GM18507 (cell line): ENCODE measurements at places on chromosomes 11 and 22.

GRCh38 chr11:8032122-8032521 lies 45.0 kb downstream of the EIF3F start:
- DNase-seq: no peak

DNA sequence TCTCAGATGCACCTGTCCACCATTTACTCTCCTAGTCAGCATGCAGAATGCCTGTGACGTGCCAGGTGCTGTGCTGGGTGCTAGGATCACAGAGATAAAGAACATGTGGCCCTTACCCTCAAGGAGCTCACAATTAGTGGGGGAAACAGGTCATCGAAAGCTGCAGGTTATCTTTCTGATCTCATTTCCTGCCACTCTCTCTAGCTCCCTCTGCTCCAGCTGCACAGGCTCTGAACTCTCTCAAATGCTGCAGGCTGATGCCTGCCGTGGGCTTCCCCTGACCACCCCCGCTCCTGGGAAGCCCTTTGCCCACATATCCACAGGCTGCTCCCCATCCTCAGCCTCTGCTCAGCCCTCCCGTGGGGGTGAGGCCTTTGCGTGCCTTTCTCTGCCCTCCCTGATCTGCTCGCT lies 29.6 kb downstream of the SHANK3 start:
- no peak for DNase-seq

- DNase-seq: no peak
These were observed 21.9 kb upstream of the NFRKB start for GRCh38 chr11:129917231-129917630.

DNA sequence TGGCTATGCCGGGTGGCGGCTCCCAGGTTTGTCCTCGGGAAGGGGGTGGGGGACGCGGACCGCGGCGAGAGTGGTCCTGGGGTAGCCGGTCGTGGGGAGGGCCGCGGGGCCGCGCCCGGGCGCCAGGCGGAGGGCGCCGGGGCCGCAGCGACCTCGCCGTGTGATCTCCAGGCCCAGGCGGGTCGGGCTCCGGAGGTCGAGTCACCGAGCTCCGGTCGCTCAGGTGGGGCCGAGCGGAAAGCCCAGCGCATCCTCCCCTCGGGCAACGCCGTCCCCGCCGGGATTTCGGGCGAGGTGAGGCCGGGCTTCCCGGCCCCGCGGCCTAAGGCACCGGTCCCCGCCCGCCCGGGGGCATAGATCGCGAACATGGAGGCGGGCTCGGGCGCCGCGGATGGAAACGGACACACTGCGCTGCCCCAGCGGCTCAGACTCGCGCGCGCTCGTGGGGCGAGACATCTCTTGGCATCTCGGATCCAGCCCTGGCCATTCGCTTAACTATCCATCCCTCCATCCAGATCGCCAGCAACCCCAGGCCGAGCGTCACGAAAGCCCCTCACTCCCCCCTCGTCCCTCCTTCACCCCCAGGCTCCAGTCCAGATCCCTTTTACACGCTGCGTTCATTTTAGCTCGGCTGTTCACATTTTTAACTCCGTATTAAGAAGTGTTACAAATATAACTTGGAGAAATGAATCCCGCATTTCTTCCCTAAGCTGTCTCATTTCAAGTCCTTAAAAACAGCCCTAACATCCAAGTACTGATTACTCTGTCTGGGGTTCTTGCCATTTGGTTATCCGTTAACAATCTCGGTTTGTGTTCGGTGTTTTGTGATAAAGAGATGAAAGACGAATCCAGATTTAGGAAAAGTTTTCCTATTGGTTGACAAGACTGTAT lies 460 bp downstream of the ZC3H12C start:
- DNase-seq: no peak

- no peak for DNase-seq
These were observed 69.0 kb upstream of the ZBED5 start for GRCh38 chr11:10926801-10927211.

DNA sequence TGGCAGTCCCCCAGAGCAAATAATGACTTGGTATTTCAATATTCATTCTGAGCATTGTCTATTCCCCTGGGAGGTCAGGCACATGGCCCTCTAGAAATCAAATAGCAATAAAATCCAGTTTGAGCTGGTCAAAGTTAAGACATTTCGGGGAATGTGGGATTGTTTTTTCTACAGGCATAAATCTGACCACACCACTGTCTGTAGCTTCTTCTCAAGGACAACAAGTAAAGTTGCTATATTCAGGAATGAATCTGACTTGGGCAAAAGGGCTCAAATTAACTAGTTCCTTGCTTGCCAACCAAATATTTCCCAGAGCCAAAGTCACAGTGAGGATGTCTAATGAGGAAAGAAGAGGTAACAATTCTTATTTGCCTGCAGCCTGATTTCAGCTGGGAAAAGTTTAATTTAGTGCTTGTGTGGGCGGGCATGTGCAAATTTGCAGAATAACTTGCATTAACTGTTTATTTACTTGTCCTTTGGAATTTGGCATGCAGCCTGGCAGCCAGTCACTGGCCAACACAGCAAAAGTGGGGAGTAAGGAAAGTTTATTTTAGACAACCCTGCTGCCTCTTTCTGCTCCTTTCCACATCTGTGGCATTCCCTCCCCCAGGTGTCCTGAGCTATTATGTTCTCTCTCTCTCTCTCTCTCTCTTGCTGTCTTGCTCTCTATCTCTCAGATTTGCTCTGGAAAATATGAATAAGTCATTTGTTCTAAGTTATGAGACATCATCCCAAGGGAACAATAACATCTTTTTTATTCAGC lies 51.2 kb upstream of the ARHGAP20 start:
- no peak for DNase-seq

GRCh38 chr22:46635756-46636155 lies 15.6 kb downstream of the GRAMD4 start:
- DNase-seq: no peak

DNA sequence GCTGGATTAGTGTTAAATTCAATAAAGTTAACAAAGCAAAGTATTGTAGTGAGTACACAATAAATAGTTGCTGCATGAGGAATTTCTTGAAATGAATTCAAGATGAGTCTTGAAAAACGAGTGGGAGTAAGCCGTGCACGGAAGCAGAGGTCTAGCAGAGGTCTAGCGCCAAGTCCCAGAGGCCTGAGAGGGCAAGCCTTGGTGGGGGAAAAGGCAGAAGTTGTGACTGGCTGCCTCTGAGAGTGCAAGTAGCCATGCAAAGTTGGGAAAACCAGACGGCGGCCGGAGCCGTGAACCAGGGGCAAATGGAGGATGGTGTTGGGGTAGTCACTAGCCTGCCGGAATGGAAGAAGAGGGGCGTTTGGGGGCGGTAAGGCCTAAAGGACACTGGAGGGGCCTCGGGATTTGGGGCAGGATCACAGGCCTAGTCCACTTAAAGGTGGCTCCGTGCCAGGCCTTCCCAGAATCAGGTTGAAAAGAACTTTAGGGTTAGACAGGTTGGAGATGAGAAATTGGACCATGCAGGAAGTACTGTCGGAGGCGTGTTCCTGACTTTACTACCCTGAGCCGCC lies 379 bp upstream of the SLC3A2 start:
- DNase-seq: no peak

- DNase-seq: no peak
These were observed 25.8 kb downstream of the KIAA1671 start for GRCh38 chr22:24978308-24978707.

GRCh38 chr22:41578818-41579217 lies 10.8 kb downstream of the PMM1 start:
- no peak for DNase-seq

- DNase-seq: no peak
These were observed 26.7 kb downstream of the QSER1 start for GRCh38 chr11:32919338-32919737.

DNA sequence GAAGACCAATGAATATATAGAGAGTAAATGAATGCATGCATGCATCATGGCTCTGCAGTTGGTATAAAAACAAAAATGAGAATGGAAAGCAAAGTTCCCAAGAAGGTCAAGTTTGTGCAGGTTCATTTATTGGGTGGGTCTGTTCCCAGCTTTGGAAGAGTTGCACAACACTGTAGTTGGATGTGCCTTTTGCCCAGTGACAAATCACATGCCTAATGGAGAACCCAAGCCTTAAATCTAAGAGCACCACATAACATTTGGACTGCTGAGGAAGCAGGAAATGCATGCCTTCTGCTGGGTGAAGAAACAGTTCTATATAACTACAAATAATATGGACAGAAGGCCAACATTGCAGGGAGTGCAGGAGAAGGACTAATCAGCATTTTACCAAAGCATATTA lies 30.6 kb downstream of the PRCP start:
- no peak for DNase-seq

- no peak for DNase-seq
These were observed 59.5 kb upstream of the PHF21A start for GRCh38 chr11:46180736-46181135.
